Activated CD4-positive, alpha-beta T cell treated with anti-CD3 and anti-CD28 coated beads for 36 hours (primary cell): ENCODE measurements at places on chromosomes 3 and 15.
A peak's percentile ranks its signal among the peaks of the same experiment; 100 is the strongest.

- DNase-seq: no peak
Observed at GRCh38 chr3:8359133-8359532, 142.5 kb upstream of the LMCD1 start.

DNA sequence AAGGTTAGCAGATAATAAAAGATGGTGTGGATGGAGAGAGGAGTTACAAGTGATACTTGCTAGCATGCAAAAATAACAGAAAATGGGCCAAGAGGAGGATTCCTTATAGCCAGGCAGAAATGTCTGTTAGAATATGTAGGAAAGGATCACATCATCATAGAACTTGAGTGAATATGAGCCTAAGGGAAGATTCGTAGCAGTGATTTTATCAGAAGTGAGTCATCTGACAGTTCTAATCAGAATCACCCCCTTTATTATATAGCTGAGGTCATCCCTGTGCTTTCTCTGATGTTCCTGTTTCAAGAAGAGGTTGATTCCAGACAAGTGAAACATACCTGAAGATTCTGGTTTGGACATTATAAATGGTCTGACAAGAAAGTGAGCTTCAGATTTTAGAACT lies 22.9 kb downstream of the EXOG start:
- DNase-seq: no peak

DNA sequence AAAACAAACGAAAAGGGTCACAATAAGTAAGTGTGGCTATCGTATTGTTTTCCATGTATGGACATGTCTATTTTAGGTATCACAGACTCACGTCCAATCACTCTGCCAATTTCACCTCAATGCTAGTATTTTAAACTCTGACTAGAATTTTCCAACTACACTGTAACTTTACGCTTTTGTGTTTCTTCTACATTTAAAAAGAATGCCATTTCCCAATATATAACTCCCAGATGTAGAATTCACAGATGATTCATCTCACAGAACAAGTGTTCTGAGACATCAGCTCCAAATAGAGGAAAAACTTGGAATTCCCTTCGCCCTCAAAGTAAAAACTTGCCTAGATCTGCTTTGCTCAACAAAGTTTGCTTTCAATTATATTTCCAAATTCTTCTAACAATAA lies 14.2 kb downstream of the LRIG1 start:
- no peak for DNase-seq

- DNase-seq: no peak
Observed at GRCh38 chr3:14145670-14146380, 21.0 kb downstream of the TMEM43 start.

GRCh38 chr3:32457971-32458471 lies 44.6 kb downstream of the CMTM6 start:
- peak; percentile 59 for DNase-seq

DNA sequence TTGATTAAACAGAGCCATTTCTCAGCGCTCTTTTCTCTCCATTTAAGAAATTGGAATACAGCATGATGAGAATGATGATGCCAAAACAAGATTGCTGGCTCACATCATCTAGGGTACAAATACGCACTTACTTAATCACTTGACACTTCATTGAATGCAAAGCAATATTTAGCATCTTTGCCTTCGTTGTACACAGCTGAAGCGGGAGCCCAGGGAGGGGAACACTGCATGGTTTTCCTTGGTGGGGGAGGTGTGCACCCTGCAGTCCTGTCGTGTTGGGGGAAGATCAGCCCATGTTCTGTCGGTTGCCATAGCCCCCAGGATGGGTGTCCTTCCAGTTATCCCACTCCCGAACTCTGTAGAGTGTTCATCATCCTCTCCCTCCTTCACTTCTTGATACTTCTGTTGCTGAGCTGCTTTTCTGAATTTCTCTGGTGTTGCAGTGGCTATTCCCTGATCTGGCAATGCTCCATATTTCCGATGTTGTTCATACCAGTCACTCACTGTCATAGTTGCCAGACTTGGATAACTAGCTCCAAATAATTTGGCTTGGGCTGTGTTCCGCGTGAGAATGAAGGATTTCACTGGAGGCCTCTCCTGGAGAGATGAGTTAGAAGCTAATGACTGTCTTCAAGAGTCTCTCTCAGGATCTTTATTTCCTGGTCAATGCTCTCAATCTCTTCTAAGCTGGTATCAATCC lies 50.1 kb upstream of the DYNC1LI1 start:
- DNase-seq: no peak

DNA sequence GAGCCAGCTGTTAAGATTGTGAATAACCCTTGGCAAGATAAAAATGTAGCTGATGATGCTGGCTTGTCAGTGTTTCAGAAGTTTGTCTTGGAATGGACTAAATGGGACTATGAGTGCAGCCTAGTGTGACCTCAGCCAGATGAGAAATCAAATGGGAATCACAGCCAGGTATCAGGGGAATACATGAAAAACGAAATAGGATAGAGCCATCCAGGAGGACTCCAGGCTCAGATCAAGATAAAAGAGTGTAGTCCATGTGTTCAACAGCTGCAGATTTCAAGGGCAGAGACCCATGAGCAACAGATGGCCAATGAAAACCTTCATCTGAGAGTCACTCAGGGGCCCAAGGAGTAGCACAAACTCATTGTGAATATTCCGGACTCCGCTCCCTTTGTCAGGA lies 1080.9 kb upstream of the CADM2 start:
- no peak for DNase-seq

GRCh38 chr3:168025076-168025475 lies 70.6 kb downstream of the GOLIM4 start:
- no peak for DNase-seq

- DNase-seq: no peak
Observed at GRCh38 chr15:57321485-57321884, 54.8 kb upstream of the CGNL1 start.

DNA sequence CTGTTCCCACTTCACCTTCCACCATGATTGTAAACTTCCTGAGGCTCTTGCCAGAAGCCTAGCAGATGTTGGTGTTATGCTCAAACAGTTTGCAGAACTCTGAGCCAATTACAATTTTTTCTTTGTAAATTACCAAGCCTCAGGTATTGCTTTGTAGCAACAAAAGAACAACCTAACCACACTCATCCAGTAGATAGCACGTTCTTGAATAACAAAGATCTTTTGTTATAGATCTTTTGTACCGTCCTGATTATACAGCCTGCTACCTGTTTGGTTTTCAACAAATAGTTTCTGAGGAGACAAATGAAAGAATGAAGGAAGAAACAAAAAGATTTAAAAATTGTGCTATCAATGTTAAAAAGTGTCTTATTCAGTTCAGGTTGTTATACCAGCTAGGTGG lies 474.7 kb upstream of the ALCAM start:
- no peak for DNase-seq

- no peak for DNase-seq
Observed at GRCh38 chr3:14460342-14461005, 58.1 kb downstream of the SLC6A6 start.

GRCh38 chr3:16840101-16840424 lies 44.7 kb upstream of the PLCL2 start:
- no peak for DNase-seq

- no peak for DNase-seq
Observed at GRCh38 chr3:63814237-63814636, 4.9 kb upstream of the C3orf49 start.

DNA sequence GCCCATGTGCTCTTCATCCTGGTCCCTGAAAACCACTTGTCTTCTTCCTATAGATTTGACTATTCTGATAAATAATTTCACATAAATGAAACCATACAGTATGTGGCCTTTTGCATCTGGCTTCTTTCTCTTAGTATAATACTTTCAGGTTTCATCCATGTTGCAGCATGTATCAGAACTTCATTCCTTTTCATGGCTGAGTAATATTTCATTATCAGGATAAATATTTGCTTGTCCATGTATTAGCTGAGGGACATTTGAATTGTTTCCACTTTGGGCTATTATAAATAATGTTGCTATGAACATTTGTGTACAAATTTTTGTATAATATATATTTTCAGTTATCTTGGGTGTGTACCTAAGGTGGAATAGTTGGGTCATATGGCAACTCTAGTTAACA lies 29.8 kb upstream of the AEN start:
- DNase-seq: no peak

- no peak for DNase-seq
Observed at GRCh38 chr15:63877713-63878271, 44.0 kb upstream of the HERC1 start.

DNA sequence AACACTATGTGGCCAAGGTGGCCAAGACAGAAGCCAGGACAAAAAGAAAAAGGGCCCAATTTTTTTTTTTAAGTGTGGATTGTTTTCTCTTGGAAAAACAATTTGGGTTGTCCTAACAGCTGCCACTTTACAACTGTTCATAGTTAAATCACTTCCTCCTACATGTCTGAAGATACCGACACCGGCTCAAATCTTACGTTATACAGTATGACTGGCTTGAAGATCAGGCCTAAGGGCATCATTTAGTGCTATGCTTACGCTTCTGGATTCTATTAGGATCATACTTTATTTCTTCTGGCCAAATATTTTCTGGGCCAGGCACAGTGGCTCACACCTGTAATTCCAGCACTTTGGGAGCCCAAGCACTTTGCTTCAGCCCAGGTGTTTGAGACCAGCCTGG lies 404.4 kb downstream of the MECOM start:
- no peak for DNase-seq

- DNase-seq: no peak
Observed at GRCh38 chr3:52784021-52784621, 6.7 kb downstream of the ITIH1 start.

DNA sequence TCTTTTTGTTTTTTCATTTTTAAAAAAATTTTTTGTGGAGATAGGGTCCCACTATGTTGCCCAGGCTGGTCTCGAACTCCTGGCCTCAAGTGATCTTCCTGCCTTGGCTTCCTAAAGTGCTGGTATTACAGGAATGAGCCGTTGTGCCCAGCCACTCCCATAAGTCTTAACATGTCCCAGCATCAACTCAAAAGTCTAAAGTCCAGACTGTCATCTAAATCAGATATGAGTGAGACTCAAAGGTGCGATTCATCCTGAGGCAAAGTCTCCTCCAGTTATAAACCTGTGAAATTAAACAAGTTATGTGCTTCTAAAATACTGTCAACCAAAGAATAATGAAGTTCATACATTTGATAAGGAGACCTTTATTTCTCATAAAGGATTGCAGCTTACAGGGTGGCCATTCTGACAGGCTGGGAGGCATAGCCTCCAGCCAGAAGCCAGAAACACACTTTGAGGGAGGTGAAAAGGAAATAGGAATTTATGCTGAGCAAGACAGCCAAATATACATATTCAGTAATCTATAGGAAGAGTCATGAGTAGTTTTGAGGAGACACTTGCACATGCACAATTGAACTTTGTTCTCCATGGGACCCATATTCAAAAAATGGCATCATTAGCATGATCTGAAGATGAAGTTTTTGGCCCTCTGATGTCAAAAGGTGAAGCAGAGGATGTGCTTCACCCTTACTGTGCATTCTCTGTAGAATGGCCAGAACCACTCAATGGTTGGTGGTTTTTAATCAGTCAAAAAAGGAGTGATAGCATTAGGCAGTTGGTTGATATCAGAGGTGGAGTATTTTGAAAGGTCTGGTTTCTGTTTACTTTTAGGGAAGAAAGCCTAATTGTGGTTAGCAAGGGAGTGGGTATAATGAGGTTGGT lies 11.0 kb upstream of the ZNF662 start:
- DNase-seq: no peak

DNA sequence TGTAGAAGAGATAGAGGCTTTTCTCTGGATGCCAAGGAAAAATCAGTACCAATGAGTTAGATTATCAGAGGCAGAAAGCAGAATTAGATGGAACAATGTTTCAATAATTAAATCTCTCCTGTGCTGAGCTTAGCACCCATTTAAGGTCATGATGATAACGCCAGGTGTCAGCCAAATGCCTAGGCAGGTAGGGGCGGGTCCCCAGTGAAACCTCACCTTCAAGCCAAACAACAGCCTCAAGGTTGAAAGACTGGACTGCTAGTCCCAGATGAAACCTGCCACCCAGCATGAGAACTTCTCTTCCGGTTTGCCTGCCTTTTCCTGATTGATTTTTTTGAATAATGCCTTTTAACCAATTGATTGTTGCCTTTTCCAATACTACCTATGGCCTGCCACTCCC lies 363.0 kb downstream of the PLOD2 start:
- DNase-seq: no peak

DNA sequence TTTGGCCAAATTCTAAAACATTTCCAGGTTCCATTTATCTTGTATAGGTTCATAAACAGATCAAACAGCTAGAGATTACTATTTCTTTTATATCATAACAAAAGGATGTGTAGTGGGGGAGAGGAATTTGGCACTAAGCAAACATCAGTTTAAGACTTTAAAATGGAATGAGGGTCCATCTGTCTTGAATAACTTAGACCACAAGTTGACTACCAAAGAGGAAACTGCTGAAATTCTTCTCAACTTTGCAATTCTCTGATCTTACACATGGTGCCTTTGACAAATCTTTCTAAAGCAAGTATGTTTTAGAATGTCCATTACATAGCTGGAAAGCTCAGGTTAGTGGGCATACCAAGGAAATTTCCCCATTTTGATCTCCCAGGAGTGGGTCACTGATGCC lies 140.5 kb upstream of the ADAMTS9 start:
- no peak for DNase-seq

DNA sequence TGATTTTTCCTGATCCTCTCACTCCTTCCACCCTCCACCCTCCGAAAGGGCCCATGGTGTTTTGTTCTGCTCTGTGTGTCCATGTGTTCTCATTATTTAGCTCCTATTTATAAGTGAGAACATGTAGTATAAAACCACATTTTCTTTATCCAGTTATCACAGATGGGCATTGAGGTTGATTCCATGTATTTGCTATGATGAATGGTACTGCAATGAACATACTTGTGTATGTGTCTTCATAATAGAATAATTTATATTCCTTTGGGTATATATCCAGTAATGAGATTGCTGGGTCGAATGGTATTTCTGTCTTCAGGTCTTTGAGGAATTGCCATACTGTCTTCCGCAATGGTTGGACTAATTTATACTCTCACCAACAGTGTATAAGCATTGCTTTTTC lies 126.0 kb downstream of the IMPG2 start:
- DNase-seq: no peak

DNA sequence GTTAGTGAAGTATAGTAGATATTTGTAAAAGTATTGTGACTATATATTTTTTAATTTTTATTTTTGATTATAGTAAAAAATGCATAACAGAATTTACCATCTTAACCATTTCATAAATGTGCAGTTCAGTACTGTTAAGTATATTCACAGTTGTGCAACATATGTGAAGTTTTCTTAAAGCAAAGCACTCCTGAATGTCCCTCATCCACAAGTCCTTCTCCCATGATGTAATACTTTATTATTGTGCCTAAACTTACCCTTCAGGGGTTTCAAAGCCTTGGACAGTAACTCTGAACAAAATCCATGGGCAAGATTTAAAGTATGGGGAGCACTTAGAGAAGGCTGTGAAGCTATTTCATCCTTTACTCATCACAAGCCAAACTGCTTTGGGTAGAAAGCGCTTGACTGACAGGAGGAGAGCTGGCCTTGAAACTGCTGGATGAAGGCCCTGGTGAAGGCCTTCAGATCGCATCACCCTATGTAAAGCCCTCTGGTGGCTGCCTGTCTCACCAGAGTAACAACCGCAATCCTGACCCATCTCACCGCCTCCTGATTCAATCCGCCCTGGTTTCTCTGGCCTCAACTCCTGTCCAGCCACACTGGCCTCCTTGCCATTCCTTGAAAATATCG lies 28.0 kb downstream of the LSM3 start:
- no peak for DNase-seq

- DNase-seq: no peak
Observed at GRCh38 chr3:16728770-16729745, 123.8 kb upstream of the DAZL start.

GRCh38 chr15:34154725-34155204 lies 52.9 kb downstream of the PGBD4 start:
- DNase-seq: peak; percentile 32

GRCh38 chr3:95437409-95437808 lies 1374.5 kb downstream of the NSUN3 start:
- DNase-seq: no peak
